Activated CD8-positive, alpha-beta T cell treated with anti-CD3 and anti-CD28 coated beads for 36 hours (primary cell): ENCODE measurements at places on chromosomes 12 and 14. TPM values are rescaled to one million over a fixed set of nuclear protein-coding genes. Genes with fewer than 3 reads are reported as not detected.

DNA sequence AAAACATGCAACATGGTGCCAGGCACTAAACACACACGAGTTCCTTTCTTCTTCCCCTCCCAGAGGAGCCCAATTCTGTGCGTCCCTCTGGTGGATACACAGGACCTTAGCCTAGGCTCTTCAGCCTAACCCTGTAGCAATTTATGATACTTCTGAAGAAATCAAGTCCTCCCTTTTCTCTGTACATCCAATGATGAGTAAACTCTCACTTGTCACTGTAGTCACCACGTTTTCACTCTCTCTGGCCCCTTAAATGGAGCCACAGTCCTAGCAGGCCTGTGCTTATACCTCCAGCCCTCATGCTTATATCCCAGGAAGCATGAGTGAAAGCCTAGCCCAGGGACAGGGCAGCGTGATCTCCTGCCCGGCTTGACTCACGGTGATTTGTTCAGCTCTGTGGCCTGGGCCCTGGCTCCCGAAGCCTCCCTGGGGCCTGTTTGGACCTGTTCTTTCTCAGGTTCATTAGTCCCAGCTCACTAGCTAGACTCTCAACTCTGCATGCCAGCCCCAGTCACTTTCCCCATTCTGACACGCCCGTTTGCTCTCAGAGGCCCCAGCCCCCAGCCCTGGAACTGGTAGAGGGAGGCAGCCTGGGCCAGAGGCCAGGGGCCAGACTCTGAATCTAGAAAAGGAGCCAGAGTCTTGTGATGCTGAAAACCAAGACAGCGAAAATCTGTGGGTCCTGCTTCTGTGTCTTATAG lies 24.1 kb upstream of the PLEKHG3 start:
- DNase-seq = no peak

- no peak for DNase-seq
Measured at GRCh38 chr14:37586797-37587130, 8.3 kb downstream of the FOXA1 start.

- DNase-seq = peak; percentile 72
Measured at GRCh38 chr14:77040741-77041653, 12.5 kb upstream of the IRF2BPL start.

The SERPINA10 gene
- not detected for total RNA-seq

The FGF23 gene
- not detected for total RNA-seq
